Tibial nerve (tissue), 4 donors: ENCODE measurements at places on chromosomes 1 and 21.

DNA sequence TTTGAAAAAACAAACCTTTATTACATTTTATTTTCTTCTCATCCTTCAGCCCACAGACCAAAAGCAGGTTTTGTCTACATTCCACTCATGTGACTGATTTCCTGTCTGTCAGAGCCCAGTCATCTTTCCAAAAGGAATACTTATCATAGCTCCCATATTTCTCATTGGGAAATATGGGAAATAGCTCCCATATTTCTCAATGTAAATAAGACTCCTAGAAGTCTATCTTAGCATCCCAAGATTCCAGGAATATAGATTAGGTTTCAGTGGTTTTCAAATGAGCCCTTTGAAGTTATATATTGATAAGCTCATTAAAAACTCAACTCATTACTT, 19.1 kb upstream of the NRDC start:
- no peak for DNase-seq

DNA sequence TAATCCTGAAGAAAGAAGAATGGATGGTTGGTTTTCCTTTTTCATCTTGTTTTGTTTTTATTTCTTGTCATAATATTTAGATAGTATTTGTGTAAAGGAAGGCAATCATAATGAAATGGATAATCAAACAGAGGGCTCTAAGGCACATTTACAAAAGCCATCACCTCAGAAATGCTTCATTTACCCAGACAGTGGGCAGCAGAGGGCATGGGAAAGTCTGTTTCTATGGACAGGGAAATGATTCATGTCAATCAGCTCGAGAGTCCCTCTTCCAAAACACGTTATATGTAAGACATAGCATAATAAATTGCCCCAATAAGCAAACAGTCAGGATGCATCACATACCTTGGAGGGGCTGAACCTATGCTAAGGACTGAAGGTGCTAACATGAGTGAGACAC, 426.1 kb downstream of the PLPP3 start:
- DNase-seq, result no peak

GRCh38 chr1:119116725-119117124, 23.7 kb downstream of the WARS2 start:
- DNase-seq, result no peak

GRCh38 chr1:63936276-63936675, 162.5 kb downstream of the ROR1 start:
- DNase-seq, result no peak

GRCh38 chr1:214843281-214843680, 239.3 kb upstream of the KCNK2 start:
- DNase-seq, result no peak

GRCh38 chr1:218772575-218772974, 401.1 kb upstream of the LYPLAL1 start:
- DNase-seq, result no peak

- no peak for DNase-seq
Observed at GRCh38 chr1:4147509-4147908, 247.4 kb upstream of the C1orf174 start.
